ENCODE measurements at places on chromosomes 1 and 21.
A peak's percentile ranks its signal among the peaks of the same experiment; 100 is the strongest.

- no peak for DNase-seq
Observed at GRCh38 chr1:111961773-111962565, 27.5 kb downstream of the KCND3 start.

- DNase-seq = no peak
Observed at GRCh38 chr1:246333855-246334254, 173.2 kb downstream of the SMYD3 start.

DNA sequence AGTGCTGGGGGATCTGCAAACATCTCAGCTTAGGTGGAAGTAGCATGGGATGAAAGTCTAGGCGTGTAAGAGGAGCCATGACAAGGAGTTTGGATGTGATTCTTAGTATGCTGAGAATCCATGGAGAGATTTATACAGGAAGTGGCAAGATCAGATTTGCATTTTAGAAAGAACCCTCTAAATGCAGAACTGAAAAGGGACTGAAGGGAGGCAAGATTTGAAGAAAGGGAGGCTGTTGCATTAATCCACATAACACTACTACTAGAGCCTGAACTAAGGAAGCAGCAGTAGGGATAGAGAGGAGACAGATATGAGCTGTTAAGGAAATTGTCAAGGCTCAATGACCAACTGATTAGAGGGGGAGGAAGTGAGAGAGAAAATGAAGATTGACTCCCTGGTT, 9.8 kb downstream of the C1orf74 start:
- no peak for DNase-seq

GRCh38 chr1:50335036-50335435, 88.2 kb downstream of the DMRTA2 start:
- DNase-seq = no peak

DNA sequence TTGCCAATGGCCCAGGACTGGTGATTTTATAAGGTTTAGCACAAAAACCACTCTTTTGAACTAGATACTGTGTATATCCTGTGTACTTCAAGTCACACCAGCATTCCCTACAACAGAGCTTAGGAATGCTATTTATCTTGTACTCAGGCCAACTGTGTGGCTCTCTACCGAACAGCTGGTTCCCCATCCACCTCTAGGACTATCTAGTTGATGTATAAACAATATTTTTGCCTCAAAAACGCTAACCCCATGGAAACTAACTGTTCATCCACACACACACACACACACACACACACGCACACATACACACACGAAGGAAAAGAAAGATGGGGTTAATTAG, 28.7 kb upstream of the SLC45A3 start:
- peak; percentile 71 for DNase-seq

GRCh38 chr1:167629681-167630567, at the start of gene RCSD1:
TSS of gene RCSD1 (plus strand) at chr1:167630232. CDS start at chr1:167630424, 192 bp downstream.
- DNase-seq = no peak
